ENCODE measurements at places on chromosomes 12 and 14. TPM values are rescaled to one million over a fixed set of nuclear protein-coding genes. Genes with fewer than 3 reads are reported as not detected.

Gene RGS6
- 26.1 TPM for total RNA-seq

Gene HHIPL1
- 1.6 TPM for total RNA-seq

Gene CARMIL3
- total RNA-seq, result 0.08 TPM

Gene OTUB2
- total RNA-seq, result 0.56 TPM

Gene CLEC2D
- total RNA-seq, result 4.5 TPM

Gene DPY19L2
- 41.3 TPM for total RNA-seq

Gene ACADS
- total RNA-seq, result 113 TPM

Gene NTF3
- total RNA-seq, result 1.1 TPM

Gene TM9SF1
- total RNA-seq, result 19.2 TPM

Gene C12orf57
- total RNA-seq, result 251 TPM

Gene NFATC4
- total RNA-seq, result 25.6 TPM

Gene AKAP3
- total RNA-seq, result 3.0 TPM

Gene IRAK3
- total RNA-seq, result 4.0 TPM

Gene MANSC4
- not detected for total RNA-seq

Gene MFAP5
- 45.9 TPM for total RNA-seq

Gene STYK1
- not detected for total RNA-seq

Gene SERPINA12
- not detected for total RNA-seq

Gene PRH2
- total RNA-seq, result not detected

Gene APOF
- not detected for total RNA-seq

Gene RD3L
- total RNA-seq, result 26.4 TPM

Gene TEX52
- not detected for total RNA-seq

Gene PIWIL1
- total RNA-seq, result not detected

Gene CPM
- 7.7 TPM for total RNA-seq

Gene KRT2
- total RNA-seq, result not detected

Gene FAIM2
- total RNA-seq, result 10.6 TPM

Gene KLRC2
- total RNA-seq, result not detected

Gene CHPT1
- 139 TPM for total RNA-seq

Gene HOXC6
- total RNA-seq, result 0.30 TPM

Gene TRHDE
- 1.5 TPM for total RNA-seq

Gene ACSM4
- not detected for total RNA-seq

Gene TSPAN8
- not detected for total RNA-seq

Gene GPX2
- total RNA-seq, result not detected

Gene CLEC4A
- 0.38 TPM for total RNA-seq

Gene MIPOL1
- total RNA-seq, result 8.4 TPM

Gene LMO3
- total RNA-seq, result 2.3 TPM

Gene LRTM2
- total RNA-seq, result not detected

Gene EPYC
- total RNA-seq, result not detected

Gene SLC8A3
- 0.16 TPM for total RNA-seq

Gene OR6C2
- not detected for total RNA-seq

Gene ASPG
- 44.1 TPM for total RNA-seq

Gene CPSF6
- 29.3 TPM for total RNA-seq

Gene PTPRO
- 0.91 TPM for total RNA-seq

Gene KRT5
- total RNA-seq, result not detected

Gene PRKD1
- total RNA-seq, result 4.0 TPM

Gene COX8C
- total RNA-seq, result 0.94 TPM

Gene CD163
- total RNA-seq, result 72.0 TPM

Gene RNASE4
- total RNA-seq, result 9.4 TPM

Gene RPS6KL1
- total RNA-seq, result 16.8 TPM

Gene PYGL
- total RNA-seq, result 8.3 TPM

Gene ANKRD33
- not detected for total RNA-seq

Gene OAS3
- total RNA-seq, result 5.1 TPM

Gene CNTN1
- 0.46 TPM for total RNA-seq

Gene CD163L1
- total RNA-seq, result 2.1 TPM
